ENCODE measurements at places on chromosomes 2 and 18. TPM values are rescaled to one million over a fixed set of nuclear protein-coding genes. Genes with fewer than 3 reads are reported as not detected.

GRCh38 chr18:22556222-22557167 lies 138.8 kb upstream of the CTAGE1 start:
- no peaks in the 10 kb centered on the region for H3K36me3 ChIP-seq
- H3K4me1 ChIP-seq, result peaks cover 37% of the 10 kb centered on the region
- no peak overlapping the region for H3K4me3 ChIP-seq
- no peak overlapping the region for H3K27ac ChIP-seq
- H3K27me3 ChIP-seq, result no peaks in the 10 kb centered on the region

GRCh38 chr2:5076599-5076998 lies 615.6 kb upstream of the SOX11 start:
- no peaks in the 10 kb centered on the region for H3K4me1 ChIP-seq
- H3K27ac ChIP-seq, result no peak overlapping the region
- H3K27me3 ChIP-seq, result no peaks in the 10 kb centered on the region
- no peak for DNase-seq
- H3K4me3 ChIP-seq, result no peak overlapping the region
- no peaks in the 10 kb centered on the region for H3K36me3 ChIP-seq

GRCh38 chr2:46493241-46493970 lies 14.0 kb downstream of the TMEM247 start:
- no peaks in the 10 kb centered on the region for H3K27me3 ChIP-seq
- H3K4me3 ChIP-seq, result no peak overlapping the region
- H3K27ac ChIP-seq, result peak overlapping the region; percentile 45
- peaks cover 24% of the 10 kb centered on the region for H3K4me1 ChIP-seq
- H3K36me3 ChIP-seq, result no peaks in the 10 kb centered on the region
- DNase-seq, result peak; percentile 80

DNA sequence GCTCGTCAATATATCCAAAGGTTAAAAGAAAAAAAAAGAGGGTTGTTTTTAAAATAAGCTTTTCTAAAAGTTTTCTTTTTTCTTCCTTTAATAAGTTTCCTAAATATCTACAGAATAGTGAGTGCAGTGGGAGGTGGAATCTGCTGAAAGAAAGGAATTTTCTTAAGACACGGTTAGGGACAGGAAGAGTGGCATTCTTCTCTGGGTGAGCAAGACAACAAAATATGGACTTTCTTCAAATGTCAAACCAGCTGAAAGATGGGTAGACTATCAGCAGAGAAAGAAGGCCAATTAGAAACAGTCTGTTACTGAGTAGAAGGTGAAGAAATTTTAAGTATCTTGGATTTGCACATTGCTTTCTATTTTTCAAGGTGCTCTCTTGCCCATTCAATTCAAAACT lies 222.7 kb upstream of the PIK3C3 start:
- H3K4me3 ChIP-seq, result no peak overlapping the region
- DNase-seq, result no peak
- no peaks in the 10 kb centered on the region for H3K4me1 ChIP-seq
- no peaks in the 10 kb centered on the region for H3K27me3 ChIP-seq
- no peaks in the 10 kb centered on the region for H3K36me3 ChIP-seq

GRCh38 chr2:239625971-239626734 lies 225.3 kb upstream of the HDAC4 start:
- H3K27me3 ChIP-seq, result no peaks in the 10 kb centered on the region
- no peak overlapping the region for H3K27ac ChIP-seq
- H3K4me1 ChIP-seq, result peaks cover 18% of the 10 kb centered on the region
- H3K4me3 ChIP-seq, result no peak overlapping the region
- H3K36me3 ChIP-seq, result no peaks in the 10 kb centered on the region

GRCh38 chr2:214311031-214311533 lies 99.8 kb upstream of the VWC2L start:
- no peaks in the 10 kb centered on the region for H3K36me3 ChIP-seq
- peaks cover 13% of the 10 kb centered on the region for H3K4me1 ChIP-seq
- no peak for DNase-seq
- no peaks in the 10 kb centered on the region for H3K27me3 ChIP-seq
- H3K4me3 ChIP-seq, result no peak overlapping the region

DNA sequence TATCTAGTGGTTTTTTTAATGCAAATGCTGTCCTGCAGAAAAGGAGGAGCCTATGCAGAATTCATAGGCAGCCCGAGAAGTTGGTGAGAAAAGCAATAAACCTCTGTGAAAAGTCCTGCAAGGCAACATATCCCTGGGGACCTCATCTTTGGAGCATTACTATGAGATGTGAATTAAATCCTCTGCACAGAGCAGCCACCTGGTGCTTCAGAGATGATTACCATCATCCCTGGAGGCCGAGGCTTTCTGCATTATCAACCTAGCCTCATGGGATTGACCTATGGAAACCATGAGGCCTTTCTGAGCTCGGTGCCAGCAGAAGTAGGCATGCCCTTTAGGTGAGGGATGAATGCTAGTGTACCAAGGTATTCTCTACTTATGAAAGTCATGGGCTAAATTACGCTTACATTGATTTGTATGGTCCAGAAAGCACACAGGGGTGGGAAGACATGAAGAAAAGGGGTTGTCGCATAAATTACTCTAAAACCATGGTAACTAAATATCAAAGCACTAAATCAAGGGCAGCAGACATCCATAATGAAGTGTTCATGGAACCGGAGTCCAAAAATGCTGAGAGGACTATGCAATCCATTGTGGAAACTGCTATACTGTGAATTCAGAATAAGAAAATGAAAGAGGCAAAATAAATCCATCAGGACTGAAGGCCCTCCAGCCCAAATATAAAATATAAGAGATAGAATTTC lies 623.5 kb upstream of the DDX18 start:
- no peaks in the 10 kb centered on the region for H3K4me1 ChIP-seq
- DNase-seq, result no peak
- H3K27ac ChIP-seq, result no peak overlapping the region
- no peaks in the 10 kb centered on the region for H3K27me3 ChIP-seq

DNA sequence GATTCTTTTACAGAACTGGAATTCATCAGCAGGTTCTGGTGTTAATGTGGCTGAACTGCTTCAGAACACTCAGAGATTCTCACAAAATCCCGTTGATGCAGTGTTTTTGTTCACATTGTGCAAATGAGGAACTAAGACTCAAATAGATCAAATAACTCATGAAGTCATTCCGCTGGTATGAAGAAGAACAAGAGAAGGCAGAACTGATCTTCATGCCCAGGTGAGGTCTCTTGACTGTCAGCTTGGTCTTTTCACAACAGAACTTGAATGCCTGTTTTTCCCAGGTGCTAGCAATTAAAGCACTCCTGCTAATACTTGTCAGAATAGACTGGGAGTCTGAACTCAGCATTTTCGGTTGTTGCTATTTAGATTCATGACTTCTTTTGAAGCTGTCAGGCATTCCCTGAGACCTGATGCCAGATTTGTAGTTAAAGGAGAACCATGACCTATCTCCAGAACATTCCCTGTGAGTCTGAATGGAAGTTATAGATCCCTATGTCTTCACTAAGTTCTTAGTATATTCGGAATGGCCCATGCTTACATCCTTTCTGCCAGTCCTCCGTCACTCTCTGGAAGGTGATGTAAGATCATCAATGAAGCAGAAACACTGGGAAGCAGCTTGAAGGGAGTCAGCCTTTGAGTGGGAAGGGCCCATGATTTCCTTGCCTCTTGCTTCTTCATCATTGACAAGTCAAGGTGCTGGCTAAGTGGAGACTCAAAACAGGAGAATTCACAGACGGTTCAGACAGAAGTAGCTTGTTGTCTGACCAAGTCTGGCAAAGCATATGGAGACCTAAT lies 155.7 kb downstream of the MTCL1 start:
- H3K27me3 ChIP-seq, result no peaks in the 10 kb centered on the region
- no peak for DNase-seq
- no peaks in the 10 kb centered on the region for H3K36me3 ChIP-seq
- H3K4me3 ChIP-seq, result no peak overlapping the region
- H3K27ac ChIP-seq, result no peak overlapping the region
- H3K4me1 ChIP-seq, result peaks cover 4% of the 10 kb centered on the region

DNA sequence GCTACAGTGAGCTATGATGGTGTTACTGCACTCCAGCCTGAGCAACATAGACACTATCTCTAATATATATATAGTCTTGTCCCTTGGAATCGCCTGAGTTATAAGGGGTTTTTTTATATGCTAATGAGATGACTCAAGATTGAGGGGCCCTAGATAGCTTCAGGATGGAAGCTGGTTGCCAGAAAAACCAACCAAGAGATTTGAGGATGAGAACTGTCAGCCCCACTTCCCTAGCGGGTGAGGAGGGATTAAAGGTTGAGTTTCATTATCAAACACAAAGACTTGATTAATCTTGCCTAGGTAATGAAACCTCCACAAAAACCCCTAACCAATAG lies 12.6 kb upstream of the GALM start:
- no peaks in the 10 kb centered on the region for H3K36me3 ChIP-seq
- no peaks in the 10 kb centered on the region for H3K27me3 ChIP-seq
- DNase-seq, result no peak
- H3K4me3 ChIP-seq, result no peak overlapping the region
- H3K27ac ChIP-seq, result no peak overlapping the region

- H3K27me3 ChIP-seq, result no peaks in the 10 kb centered on the region
- no peaks in the 10 kb centered on the region for H3K36me3 ChIP-seq
- no peak overlapping the region for H3K27ac ChIP-seq
- no peaks in the 10 kb centered on the region for H3K4me1 ChIP-seq
Observed at GRCh38 chr18:49142216-49142615, 191.5 kb upstream of the SMAD7 start.

- peaks cover 29% of the 10 kb centered on the region for H3K36me3 ChIP-seq
- no peak overlapping the region for H3K4me3 ChIP-seq
- H3K27ac ChIP-seq, result peak overlapping the region; percentile 87
- H3K27me3 ChIP-seq, result no peaks in the 10 kb centered on the region
- DNase-seq, result peak; percentile 43
Observed at GRCh38 chr2:217875138-217875537, 127.7 kb downstream of the TNS1 start.

DNA sequence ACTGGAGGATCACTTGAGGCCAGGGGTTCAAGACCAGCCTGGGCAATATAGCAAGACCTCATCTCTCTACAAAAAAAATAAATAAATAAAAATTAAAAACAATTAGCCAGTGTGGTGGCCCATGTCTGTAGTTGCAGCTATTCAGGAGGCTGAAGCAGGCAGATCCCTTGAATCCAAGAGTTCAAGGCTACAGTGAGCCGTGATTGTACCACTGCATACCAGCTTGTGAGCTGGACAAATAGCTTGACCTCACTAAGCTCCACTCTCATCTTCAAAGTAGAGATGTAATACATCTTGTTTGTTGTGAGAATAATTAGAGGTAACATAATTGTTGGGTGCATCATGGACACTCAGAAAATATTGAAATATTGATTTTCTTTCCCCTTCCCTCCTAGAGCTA lies 31.1 kb upstream of the MAPRE2 start:
- H3K27me3 ChIP-seq, result no peaks in the 10 kb centered on the region
- H3K4me3 ChIP-seq, result no peak overlapping the region
- H3K4me1 ChIP-seq, result no peaks in the 10 kb centered on the region
- no peak for DNase-seq
- H3K27ac ChIP-seq, result no peak overlapping the region

- no peaks in the 10 kb centered on the region for H3K27me3 ChIP-seq
- H3K4me3 ChIP-seq, result no peak overlapping the region
- H3K27ac ChIP-seq, result no peak overlapping the region
- DNase-seq, result peak; percentile 48
- peaks cover 46% of the 10 kb centered on the region for H3K36me3 ChIP-seq
Observed at GRCh38 chr2:203077451-203077850, 62.8 kb downstream of the NBEAL1 start.

GRCh38 chr2:85578243-85579180 lies 1.1 kb downstream of the VAMP8 start:
- no peaks in the 10 kb centered on the region for H3K4me1 ChIP-seq
- no peaks in the 10 kb centered on the region for H3K36me3 ChIP-seq
- no peak for DNase-seq

DNA sequence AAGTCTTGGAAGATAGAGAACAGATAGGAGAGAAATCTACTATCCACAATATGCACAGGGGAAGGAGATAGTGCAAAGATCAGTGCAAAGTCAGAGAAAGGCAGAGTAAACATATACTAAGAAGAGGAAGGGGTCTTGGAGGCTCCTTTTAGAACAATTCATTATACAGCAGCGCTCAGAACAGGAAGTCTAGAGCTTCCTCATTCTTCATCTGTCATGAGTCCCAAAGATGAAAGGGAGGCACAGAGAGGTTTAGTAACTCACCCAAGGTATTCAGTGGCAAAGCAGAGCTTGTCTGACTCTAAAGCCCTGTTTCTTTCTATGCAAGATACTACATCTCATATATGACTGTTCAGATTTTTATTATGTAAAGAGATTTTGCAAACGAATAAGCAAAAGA lies 1.4 kb downstream of the SP110 start:
- peak; percentile 2 for DNase-seq
- H3K27me3 ChIP-seq, result no peaks in the 10 kb centered on the region
- 0 out of 2 replicates have a peak, but pooled peaks cover 3% of the 10 kb centered on the region for H3K36me3 ChIP-seq
- peak overlapping the region; percentile 99 for H3K4me3 ChIP-seq
- H3K27ac ChIP-seq, result no peak overlapping the region

DNA sequence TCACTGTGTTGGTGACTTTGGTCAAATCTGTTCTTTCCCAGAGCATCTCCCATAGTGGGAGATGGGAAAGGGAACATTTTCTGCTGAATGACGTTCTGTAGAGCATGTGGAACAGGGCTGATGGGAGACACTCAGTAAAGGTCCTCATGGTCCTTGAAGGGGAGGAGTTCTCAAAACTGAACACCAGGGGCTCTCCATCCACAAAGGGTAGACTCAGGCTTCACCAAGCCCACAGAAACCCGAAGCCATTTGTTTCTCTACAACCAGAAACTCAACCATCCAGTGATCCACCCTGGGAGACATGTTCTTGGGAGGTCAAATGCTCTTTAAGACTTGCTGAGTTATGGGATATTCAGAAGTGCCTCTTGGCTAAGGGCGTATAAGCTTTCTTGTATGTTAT lies 131.8 kb downstream of the ACOXL start:
- no peak overlapping the region for H3K27ac ChIP-seq
- H3K4me1 ChIP-seq, result no peaks in the 10 kb centered on the region
- H3K4me3 ChIP-seq, result no peak overlapping the region

- no peaks in the 10 kb centered on the region for H3K27me3 ChIP-seq
- peaks cover 7% of the 10 kb centered on the region for H3K4me1 ChIP-seq
- no peak overlapping the region for H3K27ac ChIP-seq
- DNase-seq, result peak; percentile 50
Observed at GRCh38 chr2:9057939-9058761, 54.7 kb upstream of the MBOAT2 start.

DNA sequence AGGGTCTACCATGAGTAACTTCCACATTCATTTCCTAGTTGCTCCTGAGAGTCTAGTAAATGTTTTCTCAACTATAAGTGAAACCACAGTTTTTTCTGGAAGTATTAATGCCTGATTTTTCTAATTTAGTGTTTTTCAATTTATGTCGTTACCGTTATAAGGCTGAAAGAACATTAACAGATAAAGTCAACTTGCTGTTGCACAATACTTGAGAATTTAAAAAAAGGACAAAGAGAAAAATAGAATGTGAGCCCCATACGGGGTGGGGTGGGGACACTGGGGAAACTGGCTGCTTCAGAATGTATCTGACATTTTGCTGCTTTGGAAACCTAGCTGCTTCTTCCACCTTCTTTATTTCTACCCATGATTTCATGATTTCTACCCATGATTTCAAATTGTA lies 26.2 kb downstream of the CNOT11 start:
- H3K27me3 ChIP-seq, result no peaks in the 10 kb centered on the region
- H3K4me3 ChIP-seq, result no peak overlapping the region
- H3K4me1 ChIP-seq, result no peaks in the 10 kb centered on the region
- no peak overlapping the region for H3K27ac ChIP-seq

- no peaks in the 10 kb centered on the region for H3K36me3 ChIP-seq
- DNase-seq, result no peak
- H3K27me3 ChIP-seq, result no peaks in the 10 kb centered on the region
- no peaks in the 10 kb centered on the region for H3K4me1 ChIP-seq
- no peak overlapping the region for H3K27ac ChIP-seq
- no peak overlapping the region for H3K4me3 ChIP-seq
Observed at GRCh38 chr18:30522288-30522929, 520.1 kb downstream of the DSC3 start.

Gene HOXD12
- not detected for total RNA-seq

Gene DOCK10
- total RNA-seq, result 20.5 TPM

Gene REG3A
- total RNA-seq, result not detected

Gene TFCP2L1
- not detected for total RNA-seq

Gene VSNL1
- total RNA-seq, result not detected

Measured in GM23248 (cell line).